Effector memory CD8-positive, alpha-beta T cell (primary cell): ENCODE measurements at places on chromosomes 13 and 19.

DNA sequence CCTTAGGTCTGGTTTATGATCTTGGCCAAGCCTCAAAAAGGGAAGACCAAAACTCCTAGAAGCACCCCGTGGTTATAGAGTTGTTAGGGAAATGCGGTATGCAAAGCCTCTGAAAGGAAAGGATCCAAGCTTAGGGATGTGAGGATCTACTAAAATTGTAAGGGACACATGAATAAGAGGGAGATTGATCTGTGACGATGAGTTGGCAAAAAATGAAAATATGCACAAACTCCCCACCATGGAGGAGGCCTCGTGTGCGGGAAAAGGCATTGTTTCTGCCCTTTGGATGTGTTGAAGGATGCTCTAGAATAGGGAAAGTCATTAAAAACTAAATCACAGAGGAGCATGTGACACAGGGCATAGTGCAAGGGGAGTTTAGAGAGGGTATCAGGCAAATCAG lies 88.7 kb upstream of the UBL3 start:
- DNase-seq: no peak

DNA sequence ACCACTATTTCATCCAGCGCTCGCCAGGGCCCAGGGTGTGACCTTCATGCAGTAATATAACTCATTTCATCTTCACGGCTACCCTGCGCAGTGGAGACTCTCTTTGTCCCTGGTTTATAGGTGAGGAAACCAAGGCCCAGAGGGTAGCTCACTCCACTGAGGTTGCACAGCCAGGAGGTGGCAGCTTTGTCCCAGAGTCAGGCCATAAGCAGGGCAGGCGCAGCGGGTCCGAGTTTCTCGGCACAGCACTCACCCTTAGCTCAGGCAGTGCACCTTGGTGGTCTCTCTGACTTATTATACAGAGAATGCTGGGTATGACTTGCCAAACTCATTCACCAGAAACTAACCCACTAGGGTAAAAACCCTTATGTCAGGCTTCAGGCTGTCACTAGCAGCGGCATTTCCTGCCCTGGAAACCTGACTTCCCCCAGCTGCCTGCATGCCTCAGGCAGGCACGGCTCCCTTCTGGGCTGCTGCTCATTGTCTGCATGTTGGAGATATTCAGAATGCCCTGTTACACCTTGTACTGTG lies 24.5 kb downstream of the PPP5C start:
- DNase-seq: no peak

DNA sequence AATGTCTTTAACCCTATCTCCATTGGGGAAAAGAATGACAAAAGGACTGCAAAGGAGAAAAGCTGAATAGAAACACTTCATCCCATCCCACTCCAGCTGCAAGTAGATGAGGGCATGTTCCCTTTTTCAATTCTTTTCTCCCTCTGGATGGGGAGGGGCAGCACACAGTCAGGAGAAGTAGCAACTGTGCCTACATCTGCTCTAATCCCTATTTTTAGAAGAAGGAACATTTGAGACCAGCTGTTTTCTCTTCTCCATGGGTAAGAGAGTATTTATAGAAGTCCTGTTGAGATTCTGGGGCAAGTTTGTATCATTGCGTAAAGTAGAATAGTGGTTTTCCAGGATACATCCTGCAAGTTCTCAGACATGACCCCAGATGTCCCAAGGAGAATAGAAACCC lies 9.3 kb upstream of the GTF3A start:
- no peak for DNase-seq

- DNase-seq: no peak
Observed at GRCh38 chr13:36912369-36912768, 7.7 kb downstream of the SMAD9 start.

DNA sequence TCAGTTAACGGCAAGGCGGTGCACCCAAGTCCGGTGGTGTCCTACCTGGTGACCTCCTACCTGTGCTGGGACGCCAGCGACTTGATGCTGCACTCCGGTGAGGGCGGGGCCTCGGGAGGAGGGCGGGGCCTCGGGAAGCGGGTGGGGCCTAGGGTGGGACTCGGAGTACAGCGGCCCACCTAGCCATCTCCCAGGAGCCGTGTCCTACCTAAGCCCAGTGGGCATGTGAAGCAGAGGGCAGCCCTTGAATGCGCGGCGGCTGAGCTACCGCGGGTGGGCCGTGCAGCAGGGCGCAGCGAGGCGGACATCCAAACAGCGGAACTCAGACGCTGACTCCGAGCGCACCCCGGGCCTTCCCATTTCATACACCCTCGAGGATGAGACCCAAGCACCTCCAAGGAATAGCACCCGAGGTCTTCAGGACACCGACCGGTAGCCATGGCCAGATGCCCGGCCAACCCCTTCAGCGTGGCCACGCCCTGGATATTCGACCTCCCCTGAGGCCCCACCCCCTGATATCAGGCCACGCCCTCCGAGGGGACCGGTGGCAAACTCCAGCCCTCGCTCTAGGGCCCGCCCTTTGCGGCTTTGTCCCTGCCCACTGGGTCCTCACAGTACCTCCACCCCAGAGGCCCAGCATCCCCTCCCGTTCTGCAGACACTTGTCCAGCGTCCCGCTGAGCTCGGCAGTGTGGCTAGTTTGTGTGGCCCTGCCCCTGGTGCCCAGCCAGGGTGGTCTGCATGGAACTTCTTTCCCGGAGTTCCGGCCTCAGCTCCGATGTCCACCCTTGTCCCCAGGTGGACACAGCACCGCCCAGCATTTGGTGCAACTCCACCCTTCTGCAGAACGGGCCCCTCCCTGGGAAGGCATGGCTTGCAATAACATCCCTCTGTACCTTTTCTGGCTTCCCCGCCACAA lies 5.4 kb downstream of the KLK1 start:
- DNase-seq: no peak

GRCh38 chr13:33284916-33285315 lies 639 bp downstream of the STARD13 start:
- DNase-seq: no peak

DNA sequence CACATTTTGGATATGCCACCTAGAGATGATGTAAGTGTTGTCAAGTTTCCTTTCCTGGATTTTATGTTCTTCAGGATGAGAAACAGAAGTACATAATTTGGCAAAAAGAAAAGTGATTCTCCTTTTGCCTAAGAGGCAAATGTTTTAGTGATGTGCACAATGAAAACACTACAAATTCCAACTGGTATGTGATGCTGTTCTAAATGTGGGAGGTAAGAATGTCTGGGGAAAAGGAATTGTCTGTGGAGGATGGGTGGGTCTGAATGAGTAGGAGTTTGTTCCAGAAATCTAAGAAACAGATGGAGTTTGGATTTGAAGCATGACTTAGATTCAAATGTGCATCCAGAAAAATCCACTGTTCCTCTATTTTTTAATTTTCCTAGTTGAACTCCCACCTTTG lies 473.6 kb upstream of the SPRY2 start:
- DNase-seq: no peak

GRCh38 chr19:58229255-58229639 lies 533 bp downstream of the ZNF544 start:
- no peak for DNase-seq

- DNase-seq: no peak
Observed at GRCh38 chr19:5417495-5418436, 37.5 kb upstream of the ZNRF4 start.

DNA sequence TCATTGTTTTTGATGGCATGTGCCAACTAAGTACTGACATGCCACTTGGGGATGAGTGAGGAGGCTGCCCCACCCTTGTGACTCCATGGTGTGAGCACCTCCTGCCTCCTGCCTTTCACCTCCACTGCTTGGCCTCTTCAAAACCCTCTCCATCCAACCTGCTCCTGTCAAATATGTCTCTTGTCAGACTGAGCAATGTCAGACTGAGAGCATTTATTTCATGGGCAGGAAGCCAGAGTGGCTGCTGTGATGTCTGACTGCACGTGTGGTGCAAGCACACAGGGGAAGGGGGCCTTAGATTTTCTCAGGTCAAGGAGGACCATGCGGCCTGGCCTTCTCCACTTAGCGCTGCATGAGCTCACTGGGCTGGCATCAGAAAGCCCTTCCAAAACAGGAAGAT lies 68.3 kb downstream of the STARD13 start:
- no peak for DNase-seq

- DNase-seq: no peak
Observed at GRCh38 chr13:32272021-32272683, 43.0 kb downstream of the ZAR1L start.

GRCh38 chr13:95455782-95456181 lies 96.7 kb upstream of the CLDN10 start:
- no peak for DNase-seq

DNA sequence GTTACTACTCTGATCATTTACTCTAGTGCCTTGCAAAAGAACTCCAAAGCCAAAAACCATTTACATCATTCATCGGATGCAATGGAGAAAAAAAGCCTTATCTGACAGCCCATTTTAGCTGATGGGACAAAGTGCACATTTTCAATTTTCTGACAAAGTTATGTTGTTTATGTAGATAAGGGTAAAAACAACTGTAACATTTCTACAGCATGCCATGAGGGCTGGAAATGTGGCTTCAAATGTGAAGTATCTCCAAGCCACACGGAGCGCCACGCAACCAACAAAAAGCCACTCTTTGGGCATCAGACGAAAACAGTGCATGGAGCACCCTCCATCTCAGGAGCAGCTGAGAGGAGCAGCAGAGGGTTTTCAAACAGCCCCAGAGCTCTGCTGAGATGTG lies 364.6 kb upstream of the ZNF507 start:
- no peak for DNase-seq

DNA sequence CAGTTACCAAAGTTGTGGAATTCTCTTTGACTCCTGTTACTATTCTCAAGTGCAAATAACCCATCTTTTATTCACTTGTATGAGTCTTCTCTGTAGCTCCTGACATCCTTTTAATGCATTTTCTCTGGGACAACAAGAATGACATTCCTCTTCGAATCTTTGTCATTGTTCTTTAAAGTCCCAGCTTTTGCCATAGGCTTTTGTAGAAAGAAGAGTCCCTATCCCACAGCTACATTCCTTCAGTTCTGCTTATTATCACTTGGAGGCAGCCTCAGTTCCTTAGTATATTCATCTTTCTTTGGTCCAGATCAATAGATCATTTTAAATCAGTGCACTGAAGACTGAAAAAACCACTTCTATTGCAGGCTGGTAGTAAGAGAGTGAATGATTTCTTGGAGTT lies 560.2 kb downstream of the DACH1 start:
- no peak for DNase-seq

DNA sequence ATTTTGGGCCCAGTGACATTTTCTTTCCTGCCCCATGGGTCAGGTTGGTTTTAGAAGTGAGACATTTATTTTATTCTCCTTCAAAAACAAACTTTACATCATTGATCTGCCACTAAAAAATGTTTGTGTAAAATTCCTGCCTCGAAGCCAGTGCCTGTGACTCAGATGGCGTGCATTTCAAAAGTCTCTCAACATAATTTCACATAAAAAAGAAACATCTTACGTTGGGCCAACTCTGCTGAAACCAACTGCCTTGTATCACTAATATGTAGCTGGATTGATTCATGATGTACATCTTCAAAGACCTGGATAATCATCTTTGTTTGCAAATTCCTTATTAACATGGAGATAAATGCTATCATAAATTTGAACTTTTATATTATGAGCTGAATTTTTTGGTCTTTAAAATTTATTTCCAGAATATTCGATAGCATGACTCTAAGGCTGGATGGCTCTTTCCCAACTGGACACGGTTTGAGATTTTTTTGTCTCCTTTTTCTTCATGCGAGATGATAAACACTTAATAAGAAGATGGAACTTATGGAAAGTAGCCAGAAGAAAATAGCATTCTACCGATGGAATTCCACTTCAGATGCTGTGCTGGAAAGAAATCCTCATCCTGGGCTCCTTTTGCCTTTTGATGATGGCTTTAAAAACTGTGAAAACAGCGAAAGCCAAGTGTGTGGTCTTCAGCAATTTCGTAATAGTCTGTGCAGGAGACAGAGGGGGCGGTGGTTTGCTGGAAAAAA lies 420.5 kb downstream of the FGF9 start:
- DNase-seq: no peak
